ENCODE measurements at places on chromosomes 11 and 22.
A peak's percentile ranks its signal among the peaks of the same experiment; 100 is the strongest.

- no peak for DNase-seq
Observed at GRCh38 chr11:126172596-126173038, 38.8 kb downstream of the RPUSD4 start.

GRCh38 chr22:40400159-40400558, 29.8 kb downstream of the SGSM3 start:
- no peak for DNase-seq

DNA sequence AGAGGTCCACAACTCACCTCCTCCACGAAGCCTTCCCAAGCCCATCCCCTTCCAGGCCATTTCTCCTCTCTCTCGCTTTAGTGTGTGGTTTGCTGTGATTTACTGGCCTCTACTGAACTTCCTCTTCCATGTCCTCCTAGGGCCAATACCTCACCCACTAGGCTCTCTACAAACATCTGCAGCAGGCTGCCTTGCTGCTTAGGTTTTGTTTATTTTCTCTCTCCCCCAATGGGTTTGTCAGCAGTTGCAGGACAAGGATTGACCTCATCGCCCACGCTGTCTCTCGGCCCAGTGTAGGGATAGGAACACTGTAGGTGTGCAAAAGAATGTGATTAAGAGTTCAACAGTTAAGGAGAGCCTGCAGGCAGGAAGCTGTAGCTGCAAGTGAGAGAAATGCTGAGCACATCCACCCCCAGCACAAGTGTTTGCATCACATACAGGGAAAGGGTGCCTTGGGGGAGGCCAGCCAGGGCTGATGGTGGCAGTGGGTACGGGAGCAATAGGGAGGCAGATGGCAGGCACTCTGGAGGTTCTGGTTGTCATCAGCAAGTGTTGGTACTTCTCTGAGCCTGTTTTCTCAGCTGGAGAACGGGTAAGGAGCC, 1.4 kb downstream of the PC start:
- DNase-seq = no peak

DNA sequence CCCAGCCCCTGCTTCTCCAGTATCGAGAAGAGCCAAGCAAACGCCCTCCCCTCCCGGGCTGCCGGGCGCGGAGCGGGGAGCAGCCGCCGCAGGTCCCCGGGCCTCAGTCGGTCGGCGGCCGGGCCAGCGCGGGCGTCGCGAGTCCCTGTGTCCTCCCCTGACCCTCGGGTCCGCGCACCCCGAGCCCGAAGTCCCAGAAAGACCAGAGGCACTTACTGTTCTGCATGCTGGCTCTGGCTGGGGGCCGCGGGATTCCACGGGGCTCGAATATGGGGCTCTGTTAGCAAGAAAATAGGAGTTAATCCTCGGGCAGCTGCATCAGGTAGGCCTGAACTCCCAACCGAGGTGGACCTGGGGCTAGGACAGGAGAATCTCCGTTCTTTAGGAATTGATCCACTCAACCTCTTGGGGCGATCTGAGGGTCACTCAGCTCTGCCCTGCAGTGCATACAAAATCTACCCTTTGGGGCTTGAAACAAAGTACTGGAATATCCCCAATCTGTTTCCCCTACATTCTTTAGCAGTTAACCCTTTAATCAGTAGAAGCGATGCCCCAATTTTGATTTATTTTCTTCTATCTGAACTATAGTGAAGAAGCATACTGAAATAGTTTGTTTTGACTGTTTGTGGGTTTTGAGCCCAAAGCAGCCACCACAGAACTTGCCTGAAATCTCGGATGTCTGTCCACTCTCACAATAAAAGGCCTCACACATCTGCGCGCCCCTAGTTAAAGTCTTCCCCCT, 4.8 kb downstream of the PAX6 start:
- no peak for DNase-seq

DNA sequence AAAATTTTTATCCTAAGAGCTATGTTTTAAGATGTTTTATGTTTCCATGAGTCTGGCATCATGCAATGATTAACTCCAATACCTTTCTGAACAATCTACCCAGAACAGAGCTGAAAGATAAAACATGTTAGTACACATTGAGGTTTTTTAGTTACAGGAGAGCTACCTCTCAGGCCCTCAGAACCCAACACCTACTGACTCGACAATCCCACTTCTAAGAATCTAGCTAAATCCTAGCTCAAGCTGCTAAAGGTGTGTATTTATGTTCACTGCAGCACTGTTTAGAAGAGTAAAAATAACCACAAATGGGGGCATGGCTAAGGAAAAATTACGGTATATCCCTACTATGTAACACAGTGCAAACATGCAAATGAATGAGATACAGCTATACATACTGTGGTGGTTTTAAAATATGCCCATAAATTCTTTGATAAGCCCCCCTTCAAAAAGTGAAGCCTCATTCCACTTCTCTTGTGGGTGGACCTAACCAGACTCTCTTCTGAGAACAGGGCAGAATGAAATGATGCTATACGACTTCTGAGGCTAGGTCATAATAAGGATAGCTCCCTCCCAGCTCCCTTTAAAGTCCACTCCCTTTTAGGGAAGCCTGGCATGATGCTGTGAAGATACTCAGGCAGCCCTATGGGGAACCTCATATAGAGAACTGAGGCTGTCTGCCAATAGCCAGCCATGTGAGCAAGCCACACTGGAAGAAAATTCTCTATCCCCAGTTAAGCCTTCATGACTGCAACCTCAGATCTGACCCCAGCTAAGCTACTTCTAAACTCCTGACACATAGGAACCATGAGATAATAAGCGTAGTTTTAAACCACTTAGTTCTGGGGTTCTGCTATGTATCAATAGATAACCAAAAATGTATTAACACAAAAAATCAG, 29.5 kb downstream of the TMEM123 start:
- DNase-seq = no peak

- DNase-seq = peak; percentile 74
Observed at GRCh38 chr11:67416416-67417335, 1.2 kb downstream of the CARNS1 start.

DNA sequence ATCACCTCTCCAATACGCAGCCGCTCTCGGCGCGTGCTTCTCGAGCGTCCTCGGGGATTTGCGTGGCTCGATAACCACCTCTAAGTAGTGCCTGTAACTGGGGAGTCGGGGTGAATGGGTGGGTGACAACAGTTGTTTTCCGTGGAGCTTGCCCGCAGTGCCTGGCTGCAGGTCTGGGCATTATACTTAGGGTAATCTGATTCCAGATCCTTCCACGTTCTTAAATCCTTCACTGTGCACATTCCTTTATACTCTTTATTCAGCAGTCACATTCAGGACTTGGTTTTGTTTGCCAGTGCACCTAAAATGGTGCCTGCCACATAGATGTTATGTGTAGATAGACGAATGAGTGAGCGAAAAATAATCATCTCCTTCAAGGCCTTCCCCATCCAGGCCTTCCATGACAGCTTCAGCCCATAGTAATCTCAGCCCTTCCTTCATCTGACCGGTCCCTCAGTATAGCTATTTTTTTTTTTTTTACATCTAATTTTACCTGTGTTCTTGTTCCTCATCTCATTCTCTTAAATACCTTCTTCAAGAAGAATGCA, 602 bp downstream of the NAT10 start:
- DNase-seq = no peak

DNA sequence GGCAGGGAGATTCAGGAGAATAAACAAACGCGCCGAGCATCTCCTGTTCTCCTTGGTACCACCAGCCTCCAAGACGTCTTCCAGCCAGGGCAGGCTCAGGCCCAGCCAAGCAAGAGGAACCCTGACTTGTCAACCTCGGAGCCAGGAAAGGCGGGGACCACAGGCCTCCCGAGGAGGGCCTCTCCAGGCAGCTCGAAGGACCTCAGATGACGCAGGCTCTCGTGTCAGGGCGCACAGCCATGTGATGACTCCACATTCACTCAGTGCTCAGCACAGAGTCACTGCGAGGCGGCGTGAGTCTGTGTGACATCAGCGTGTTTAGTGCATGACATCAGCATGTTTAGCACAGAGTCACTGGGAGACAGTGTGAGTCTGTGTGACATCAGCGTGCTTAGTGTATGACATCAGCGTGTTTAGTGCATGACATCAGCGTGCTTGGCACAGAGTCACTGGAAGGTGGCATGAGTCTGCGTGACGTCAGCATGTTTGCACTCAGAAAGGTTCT, 241.4 kb downstream of the BRD1 start:
- no peak for DNase-seq

DNA sequence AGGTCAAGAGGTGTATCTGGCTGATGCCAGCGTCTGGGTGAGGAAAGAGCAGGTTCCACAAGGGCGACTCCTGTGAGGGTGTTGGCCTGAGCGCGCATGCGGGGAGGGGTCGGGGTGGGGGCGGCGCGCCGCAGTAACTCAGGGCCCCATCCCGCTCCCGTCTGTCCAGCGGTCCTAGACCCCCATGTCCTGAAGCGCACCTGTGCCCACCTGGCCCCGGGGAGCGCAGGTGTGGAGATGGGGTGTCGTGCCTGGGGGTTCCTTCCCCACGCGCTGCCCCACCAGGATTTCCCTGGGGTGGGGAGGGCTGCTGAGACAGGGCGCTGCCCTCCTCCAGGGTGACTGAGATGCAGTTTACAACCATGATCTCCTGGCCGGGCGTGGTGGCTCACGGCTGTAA, 20.9 kb downstream of the RNH1 start:
- no peak for DNase-seq

DNA sequence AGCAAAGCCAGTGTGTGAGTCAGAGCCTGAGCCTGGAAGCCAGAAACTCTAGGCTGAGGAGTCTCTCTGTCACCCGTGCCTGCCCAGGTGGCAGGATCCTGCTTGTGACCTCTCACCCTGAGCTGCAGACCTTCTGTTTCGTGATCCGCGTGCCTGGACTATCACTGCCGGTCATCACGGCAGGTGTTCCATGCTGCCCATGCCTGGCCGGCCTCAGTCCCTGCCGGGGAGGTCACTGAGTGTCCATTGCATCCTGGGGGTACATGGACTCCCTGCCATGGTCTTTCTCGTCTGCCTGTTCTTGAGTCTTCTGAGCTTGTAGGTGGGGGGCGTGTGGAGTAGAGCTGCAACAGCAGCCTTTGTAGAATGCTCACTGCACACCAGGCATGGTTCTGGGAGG, 1032.4 kb downstream of the TBC1D22A start:
- no peak for DNase-seq

GRCh38 chr11:17439316-17439782, 37.3 kb downstream of the ABCC8 start:
- no peak for DNase-seq

- no peak for DNase-seq
Observed at GRCh38 chr11:68780829-68781228, 29.5 kb upstream of the TESMIN start.

DNA sequence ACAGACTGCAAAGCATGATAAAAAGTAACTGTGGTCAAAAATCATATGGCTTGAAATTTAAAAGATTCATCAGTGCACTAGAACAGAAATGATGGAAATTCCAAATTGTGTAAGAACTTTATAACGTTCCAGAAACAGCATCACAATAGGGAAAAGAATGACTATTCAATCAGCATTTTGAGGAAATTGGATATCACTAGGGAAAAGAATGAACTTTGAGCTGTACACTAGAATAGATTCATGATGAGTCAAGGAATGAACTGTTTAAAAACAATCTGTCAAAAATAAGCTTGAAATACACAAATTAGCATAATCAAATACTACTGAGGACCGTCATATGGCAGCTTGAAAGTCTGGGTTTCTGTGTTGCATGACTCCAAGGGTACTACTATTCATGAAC, 20.5 kb upstream of the HEPHL1 start:
- DNase-seq = no peak

DNA sequence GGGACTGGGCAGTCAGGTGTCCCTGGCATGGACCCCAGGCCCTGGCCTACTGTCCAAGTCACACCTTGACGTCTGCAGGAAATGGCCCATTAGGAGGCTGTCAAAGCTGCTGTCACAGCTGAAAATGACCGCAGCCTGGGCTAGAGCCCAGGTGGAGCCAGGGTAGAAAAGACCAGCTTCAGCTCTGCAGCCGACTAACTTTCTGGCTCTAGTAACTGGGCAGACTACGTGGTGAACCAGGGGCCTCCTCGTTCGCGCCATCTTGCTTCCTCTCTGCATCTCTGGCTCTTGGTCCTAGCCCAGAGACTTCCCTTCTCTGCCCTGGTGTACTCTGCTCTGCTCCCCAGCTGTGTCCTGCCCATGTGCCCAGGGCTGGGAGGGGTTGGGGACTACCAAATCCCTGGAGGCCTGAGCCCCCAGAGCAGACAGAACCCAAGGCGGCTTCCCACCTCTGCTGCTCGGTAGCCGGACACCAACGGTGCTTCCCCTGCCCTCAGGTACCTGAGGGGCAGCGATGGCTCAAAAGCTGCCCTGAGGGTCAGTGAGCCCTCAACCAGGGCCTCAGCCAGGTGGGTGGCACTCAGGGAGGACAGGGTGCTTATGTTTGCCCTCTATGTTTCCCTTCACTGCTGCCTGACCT, 19.7 kb downstream of the SART1 start:
- DNase-seq = no peak

GRCh38 chr22:19664406-19664805, 49.9 kb upstream of the SEPTIN5 start:
- no peak for DNase-seq

DNA sequence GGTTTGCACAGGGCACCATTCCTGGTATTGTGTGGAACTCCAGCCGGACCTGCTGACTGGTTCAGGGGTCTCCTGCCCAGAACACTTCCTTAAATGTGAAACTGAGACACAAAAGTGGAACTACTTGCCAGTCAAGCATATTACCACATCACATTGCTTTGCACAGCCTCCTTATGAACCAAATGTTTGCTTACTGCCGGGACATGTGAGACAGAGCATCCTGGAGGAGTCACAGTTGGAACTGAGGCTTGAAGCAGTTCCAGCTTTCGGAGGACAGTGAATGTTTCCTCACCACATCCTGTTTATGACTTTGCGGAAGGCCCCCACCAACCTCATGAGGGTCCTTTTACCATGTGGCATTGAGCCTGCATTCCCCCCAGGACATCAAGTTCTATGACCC, 105.8 kb upstream of the ARHGAP42 start:
- DNase-seq = no peak

- DNase-seq = no peak
Observed at GRCh38 chr11:7894251-7894650, 36.8 kb downstream of the OR10A6 start.

DNA sequence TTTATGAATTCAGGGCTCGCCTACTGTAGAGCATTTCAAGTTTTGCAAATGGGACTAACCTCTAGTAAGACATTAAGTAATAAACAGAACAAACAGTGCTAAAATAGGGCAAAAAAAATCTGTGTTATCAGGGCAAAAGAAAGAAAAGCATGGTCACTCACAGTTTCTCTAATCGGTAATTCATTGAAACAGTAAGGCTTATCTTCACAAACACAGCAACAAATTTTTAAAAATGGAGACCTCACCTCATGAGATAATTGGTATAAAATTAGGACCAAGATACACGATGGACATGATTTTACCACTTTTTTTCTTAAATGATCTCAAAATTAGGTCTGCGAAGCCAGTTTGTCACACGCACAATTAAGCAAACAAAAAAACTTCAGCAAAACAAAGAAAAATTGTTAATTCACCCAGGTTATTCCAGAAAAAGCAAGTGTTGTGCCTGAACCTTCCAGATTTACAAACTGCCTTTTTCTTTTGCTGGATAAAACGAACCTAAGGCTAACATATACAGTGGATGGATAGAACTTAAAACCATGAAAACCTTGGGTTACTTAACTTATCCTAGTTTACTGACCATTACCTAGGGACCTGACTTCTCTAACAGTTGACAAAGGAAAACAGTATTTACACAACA, 1.4 kb downstream of the TMEM123 start:
- DNase-seq = no peak

Measured in stimulated activated CD8-positive, alpha-beta memory T cell treated with anti-CD3 and anti-CD28 coated beads, Interleukin-4, amount 100 ng/mL, for 1 hour (primary cell).